GM20000 (cell line): ENCODE measurements at places on chromosomes 3 and 15.

GRCh38 chr3:67559029-67559605, 95.3 kb downstream of the SUCLG2 start:
- no peak for DNase-seq

DNA sequence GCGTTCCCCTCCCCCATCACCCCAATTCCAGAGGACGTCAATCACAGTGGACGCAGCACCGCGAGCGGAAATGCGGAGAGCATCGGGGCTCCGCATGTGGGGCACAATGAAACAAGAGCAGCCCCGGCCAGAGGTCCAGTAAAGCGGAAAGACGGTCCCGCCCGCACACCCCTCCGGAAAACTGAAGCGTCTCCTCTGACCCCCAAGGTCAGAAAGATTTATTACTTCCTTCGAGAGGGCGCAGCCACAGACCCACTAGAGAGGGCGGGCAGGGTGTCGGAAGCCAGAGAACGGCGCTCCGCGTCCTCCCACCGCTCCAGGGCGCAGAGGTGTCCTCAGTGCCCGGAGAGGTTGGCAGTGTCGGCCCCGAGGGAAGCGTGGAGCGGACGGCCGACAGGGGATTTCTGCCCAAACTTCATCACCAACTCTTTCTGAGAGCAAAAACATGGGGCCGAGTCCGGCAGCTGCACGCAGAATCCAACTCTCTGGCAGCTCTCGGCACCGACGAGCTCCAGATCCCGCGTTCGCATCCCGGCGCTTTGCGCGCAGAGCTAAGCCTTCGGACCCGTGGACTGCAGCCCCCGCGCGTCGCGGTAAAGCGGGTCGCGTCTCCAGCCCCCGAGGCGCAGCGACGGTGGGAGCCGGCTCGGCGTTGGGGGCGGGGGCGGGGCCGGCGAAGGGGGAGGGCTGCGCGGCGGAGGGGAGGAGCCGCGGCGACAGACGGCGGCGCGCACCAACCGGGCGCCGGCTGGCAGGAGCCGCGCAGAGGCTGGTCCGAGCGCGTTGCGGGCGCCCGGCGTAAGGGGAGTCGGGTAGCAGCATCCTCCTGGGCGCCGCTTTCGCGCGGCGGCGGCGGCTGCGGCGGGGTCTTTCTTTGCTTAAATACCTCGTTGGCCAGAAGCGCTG, at the start of gene CHST2:
Gene CHST2, plus strand, starts transcription at position 763 of the 906 bp plus-strand sequence. CDS start 1,046 bp downstream, outside the sequence.
- peak; percentile 97 for DNase-seq

GRCh38 chr15:40843885-40844695, at the start of gene SPINT1:
TSS of gene SPINT1 (plus strand) at chr15:40844048. CDS start at chr15:40844555, 507 bp downstream.
- peak; percentile 84 for DNase-seq

DNA sequence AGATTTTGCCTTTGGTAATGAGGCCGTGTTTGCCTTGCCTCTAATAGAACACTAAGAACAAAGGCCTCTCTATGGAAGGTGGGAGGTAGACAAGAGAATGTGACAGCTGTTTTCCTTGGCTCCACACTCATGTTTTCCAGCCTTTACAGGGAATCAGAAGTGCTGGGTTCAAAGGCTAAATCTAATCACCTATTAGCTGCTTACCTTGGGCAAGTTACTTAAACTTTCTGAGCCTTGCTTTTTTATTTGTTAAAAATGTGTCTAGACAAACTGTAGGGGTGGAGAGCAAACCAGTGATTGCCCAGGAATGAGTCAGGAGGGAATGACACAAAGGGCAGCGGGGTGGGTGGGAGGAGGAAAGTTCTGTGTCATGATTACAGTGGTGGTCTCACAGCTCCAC, 179.0 kb downstream of the P3H2 start:
- no peak for DNase-seq

DNA sequence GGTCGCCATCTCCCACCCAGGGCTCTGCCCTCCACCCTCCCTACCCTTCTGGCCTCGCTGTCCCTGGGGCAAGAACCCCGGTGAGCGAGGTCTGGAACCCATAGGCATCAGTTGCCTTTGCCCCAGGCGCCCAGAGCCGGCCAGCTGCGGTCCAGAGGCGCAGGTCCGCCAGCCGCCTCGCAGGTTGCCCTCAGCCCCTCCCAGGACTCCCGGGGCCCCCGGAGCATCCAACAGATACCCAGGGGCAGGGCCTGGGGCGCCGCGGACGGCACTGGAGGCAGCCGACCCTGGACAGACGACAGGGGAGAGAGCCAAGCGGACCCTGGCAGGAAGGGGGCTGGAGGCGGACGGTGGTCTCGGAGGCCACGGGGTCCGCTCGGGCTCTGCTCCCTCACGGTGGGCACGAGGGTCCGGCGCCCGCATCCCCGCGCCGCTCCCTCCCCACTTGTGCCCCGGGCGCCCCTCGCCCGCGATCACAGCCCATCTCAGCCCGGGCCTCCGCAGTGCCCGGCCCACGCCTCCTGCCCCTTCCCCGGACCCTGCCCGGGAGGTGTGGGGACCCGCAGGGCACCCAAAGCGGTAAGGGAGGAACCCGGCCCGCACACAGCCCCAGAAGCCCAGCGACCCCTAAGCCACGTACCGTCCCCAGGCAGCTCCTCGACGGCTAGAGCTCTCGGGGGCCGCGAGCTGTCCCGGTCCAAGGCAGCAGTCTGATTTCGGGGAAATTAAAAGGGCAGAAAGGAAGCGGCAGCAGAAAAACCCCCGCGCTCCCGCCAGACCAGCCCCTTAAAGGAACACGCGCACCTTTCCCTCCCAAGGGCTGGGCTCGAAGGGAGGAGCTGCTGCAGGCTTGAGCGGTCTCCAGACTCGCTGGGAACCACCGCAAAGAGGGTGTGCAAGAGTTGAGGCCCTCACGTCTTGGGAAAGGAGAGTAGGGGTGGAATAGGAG, at the start of gene HAPLN3:
Gene HAPLN3, minus strand, starts transcription at position 726 of the 949 bp plus-strand sequence. CDS start 8,246 bp downstream, outside the sequence.
- peak; percentile 78 for DNase-seq

DNA sequence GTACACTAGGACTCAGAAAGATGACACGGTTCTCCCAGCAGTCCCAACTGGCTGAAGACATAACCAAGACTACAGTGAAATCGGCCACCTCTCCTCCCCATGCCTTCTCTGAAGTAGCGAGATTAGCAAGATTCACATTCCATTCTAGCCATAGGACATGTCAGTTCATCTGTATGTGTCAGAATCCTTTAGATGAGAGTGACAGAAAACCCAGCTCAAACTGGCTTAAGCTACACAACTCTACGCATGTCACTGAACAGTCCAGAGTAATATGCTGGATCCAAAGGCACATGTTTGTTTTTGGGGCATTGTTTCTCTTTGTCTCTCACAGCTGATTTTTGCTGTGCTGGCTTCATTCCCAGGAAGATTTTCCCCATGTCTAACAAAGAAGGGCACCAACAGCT, 75.8 kb downstream of the RARB start:
- DNase-seq = no peak

DNA sequence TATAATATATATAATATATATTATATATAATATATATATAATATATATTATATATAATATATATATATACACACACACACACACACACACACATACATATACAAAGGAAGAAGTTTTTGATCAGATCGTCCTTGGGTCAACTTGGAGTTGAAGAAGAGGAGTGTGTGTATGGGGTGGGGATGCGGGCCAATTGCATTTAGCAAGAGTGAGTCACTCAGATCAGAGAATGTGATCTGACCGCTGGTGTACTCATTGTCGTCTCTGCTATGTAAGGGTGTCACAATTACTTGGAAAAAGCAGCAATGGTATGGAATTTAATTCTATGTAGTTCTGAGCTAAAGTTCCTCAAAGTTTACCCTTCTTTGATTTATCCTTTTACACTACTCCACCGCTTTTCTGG, 4.6 kb upstream of the VGLL3 start:
- DNase-seq = no peak

- no peak for DNase-seq
Measured at GRCh38 chr3:14839236-14839635, 20.5 kb downstream of the FGD5 start.

DNA sequence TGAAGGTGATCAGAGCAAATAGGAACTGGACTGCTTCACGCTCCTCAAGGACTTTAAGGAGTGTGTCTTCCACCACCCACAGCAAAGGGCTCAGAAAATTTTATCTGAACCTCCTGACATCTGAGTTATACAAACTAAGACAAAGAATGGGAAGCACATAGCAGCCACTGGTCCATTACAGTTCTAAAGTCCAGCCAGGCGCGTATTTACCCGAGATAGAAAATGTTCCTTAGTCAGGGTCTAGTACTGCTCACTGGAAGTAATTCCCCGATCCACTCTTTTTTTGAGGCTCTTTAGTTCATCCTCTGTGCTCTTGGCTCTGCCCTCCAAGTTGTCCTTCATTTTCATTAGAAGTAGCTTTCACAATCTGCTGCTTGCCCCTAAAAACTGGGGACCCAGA, 88.5 kb upstream of the GOLGA8J start:
- DNase-seq = no peak

GRCh38 chr3:63961891-63962290, 49.7 kb upstream of the SCAANT1 start:
- peak; percentile 41 for DNase-seq

DNA sequence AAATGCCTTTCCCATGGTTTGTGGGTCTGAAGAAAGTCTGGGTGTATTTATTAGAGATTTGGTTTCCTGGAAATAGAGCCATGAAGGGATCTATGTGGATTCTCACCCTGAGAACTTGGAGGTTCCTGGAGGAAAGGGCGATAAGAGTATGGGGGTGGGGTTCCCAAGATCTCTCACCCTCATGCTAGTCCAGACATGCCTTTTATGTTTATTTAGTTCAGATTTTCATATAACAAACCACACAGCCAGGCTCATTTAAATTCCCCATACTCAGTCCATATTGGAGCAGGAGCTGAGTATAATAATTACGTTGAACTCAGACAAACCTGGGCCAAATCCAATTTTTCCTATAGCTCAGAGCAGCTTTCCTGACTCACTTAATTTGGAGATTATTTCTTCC, 566.6 kb downstream of the GOLGA6L6 start:
- DNase-seq = no peak

DNA sequence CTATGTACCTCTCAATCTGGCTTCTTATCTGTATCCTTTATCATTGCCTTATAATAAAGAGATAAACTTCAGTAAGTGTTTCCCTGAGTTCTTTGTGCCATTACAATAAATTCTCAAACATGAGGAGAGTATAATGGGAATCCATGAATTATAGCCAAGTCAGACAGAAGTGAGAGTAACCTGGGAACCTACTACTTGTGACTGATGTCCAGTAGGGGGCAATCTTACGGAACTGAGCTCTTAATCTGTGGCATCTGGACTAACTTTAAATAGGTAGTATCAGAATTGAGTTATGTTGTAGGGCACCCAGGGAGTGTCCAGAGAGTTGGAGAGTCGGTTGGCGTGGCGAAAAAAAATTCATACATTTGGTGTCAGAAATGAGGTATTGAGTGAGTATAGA, 542.6 kb downstream of the ZBBX start:
- DNase-seq = no peak

DNA sequence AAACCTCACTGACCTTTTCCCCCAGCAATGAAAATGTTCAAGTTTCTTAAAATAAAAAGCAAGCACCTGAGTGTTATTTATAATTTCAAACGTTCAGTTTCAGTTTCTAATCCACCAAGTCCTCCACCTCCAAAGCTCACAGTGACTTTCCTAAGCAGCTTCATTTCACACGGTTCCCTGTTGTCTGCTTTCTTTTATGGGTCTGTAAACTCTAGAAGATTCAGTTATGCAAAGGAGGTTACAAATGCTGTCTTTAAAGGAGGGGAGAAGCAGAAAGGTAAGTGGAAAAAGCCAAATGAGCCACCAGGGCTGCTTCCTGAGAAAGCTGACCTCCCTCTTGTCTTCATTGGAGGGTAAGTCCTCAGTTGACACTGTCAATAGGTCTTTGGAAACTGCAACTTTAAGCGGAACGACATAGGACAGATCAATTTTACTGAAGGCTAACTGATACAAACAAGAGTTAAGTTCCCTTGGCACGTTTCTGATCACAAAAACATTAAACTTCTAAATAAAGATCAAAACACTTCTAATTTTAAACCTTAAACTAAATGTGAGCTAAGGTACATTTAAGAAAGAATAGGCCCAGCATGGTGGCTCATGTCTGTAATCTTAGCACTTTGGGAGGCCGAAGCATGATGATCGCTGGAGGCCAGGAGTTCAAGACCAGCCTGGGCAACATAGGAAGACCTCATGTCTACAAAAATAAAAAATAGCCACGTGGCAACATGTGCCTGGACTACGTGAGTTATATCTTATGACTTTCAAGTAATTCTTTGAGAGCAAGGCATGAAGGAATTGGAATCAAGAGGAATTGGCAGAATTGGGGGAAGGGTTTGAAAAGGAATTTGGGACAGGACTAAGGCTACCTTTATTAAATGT, 151.9 kb upstream of the UBE2E1 start:
- peak; percentile 66 for DNase-seq

DNA sequence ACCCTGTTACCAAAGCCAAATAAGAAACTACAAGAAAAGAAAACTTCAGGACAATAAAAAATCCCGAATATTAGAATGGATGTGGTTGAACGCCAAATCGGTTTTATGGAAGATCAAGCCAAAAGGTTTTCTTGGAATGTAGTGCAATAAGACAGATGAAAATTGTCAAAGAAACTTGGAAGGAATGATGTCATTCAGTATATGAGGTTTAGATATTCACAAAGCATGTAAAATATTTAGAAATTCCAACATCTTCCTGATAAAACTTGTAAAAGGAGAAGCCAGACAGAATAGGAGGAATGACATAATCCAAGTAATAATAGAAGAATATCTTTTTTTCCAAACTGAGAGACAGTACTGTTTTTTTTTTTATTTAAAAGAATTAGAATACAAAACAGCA, 130.3 kb upstream of the ZPLD1 start:
- no peak for DNase-seq

- DNase-seq = no peak
Measured at GRCh38 chr3:172918165-172918564, 167.6 kb downstream of the ECT2 start.

DNA sequence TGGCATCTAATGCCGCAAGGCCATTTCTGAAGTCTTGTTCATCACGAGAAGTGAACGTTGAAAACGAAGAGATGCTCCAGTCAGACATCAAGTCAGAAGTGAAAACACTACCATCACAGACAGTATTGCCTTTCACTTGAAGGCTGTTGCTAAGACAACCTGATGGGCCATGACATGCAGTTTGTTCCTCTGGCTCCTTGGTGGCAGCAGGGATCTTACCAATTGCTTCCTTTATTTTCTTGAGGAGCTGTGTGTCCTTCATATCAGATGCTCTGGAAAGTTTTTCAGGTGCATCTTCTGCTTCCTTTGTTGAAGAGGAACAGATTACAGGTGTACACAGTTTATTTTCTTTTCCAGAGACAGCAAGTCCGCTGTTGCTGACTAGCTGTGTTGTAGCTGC, 30.7 kb upstream of the MYLK start:
- DNase-seq = no peak

- peak; percentile 4 for DNase-seq
Measured at GRCh38 chr3:158152186-158152585, 42.3 kb downstream of the RSRC1 start.

DNA sequence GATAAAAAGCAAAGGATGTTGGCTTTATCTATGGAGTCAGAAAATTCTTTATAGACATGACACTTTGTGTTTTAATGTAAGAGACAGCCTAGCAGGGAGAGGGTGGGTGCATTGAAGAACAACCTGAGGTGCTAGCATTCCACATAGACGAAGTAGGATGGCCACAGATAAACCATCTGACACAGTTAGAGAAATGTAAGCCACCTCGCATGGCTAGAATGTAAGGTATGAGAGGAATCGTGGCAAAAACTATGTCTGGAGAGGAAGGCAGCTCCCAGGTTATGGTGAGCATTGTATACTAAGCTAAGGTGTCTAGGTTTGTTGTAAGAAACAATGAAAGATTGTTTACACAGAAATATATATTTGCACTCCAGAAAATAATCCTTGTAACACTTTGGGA, 194.0 kb upstream of the SLITRK3 start:
- DNase-seq = no peak
